ENCODE measurements at places on chromosomes 4 and X.

DNA sequence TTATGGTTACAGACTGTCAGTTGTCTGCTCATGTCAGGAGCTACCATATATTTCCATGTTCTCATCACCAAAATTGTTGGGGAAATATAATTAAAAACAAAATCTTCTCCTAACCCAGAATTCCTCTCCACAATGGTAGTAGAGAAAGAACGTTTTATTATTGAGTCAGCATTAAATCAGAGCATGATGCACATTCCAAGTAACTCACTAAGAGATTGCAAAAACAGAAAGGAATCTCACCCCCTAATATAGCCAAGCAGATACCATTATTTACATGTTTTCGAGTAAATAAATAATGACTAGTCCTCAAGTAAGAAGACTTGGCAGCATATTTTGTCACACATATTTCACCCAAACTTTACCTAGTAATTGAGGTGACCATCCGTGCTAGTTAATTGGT, 36.2 kb upstream of the ARHGEF6 start:
- DNase-seq: peak; percentile 35

- no peak for DNase-seq
Measured at GRCh38 chr4:100632163-100632562, 114.3 kb upstream of the EMCN start.

GRCh38 chr4:6764976-6765620, 17.4 kb upstream of the KIAA0232 start:
- DNase-seq: no peak

GRCh38 chr4:32032136-32032672, 1312.0 kb downstream of the PCDH7 start:
- DNase-seq: no peak

DNA sequence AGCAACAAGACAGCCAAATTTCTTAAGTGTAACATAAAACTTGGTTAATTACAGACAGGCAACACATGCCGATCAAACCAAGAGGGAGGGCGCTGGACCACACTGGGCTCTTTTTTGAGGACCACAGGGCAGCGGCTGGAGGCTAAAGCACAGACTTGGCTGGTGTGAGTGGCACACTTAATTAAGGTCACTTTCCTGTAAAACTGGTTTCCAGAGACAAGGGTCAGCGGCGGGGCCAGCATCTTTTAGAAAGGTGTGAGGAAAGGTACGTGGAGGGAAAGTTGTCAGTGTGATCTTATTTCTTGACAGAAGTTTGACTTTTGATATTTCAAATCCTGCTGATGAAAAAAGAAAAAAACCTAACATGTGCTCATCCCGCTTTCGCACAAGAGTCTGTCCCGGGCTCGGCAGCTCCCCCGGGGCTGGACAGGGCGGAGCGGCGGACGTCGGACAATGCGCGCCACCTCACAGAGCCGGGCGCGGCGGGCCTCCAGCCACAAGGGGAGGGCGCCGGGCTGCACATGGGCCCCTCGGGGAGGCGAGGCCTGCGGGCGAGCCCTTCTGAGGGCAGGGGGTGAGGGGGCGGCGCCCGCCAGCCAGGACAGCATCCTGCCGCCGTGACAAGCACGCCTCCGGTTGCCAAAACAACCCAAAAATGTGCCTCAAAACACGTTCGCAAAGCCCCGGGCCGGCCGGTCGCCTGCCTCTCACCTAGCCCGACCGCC, 660 bp upstream of the HSPA4L start:
- DNase-seq: peak; percentile 48
